ENCODE measurements at places on chromosomes 7 and 10.

DNA sequence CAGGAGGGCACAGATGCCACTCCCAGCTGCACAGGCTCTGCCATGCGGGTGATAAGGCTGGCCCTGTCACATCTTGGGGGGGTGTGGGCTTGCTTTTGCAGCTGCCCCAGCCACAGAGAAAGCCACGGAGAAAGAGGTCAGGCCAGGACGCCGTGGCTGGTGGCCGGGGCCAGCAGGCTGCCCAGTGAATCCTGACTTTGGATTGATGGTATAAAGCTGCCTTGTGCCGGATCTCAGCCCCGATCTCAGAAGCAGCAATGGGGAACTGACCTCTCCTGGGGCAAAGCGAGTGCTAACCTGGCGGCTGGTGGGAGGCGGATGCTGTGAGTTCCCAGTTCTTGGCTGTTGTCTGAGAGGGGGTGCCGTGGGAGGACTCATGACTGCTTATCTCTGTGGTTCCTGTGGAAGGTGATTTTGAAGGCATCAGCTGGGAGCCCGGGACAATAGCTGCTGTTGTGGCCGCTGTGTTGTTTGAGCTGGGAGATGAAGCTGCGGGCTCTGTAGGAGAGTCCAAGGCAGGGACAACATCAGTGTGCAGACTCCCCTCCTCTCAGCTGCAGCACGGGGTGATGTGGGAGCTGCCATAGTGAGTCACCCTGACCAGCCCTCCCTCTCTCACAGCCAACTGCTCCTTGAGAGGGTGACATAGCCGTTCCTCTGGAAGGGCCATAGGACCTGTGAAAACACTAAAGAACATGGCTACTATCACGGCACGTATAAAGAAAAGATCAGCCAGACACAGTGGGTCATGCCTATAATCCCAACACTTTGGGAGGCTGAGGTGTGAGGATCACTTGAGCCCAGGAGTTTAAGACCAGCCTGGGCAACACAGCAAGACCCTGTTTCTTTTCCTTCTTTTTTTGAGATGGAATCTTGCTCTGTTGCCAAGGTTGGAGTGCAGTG, 17.0 kb downstream of the IL15RA start:
- DNase-seq = no peak

GRCh38 chr7:24842449-24843241, 85.4 kb upstream of the GSDME start:
- no peak for DNase-seq

DNA sequence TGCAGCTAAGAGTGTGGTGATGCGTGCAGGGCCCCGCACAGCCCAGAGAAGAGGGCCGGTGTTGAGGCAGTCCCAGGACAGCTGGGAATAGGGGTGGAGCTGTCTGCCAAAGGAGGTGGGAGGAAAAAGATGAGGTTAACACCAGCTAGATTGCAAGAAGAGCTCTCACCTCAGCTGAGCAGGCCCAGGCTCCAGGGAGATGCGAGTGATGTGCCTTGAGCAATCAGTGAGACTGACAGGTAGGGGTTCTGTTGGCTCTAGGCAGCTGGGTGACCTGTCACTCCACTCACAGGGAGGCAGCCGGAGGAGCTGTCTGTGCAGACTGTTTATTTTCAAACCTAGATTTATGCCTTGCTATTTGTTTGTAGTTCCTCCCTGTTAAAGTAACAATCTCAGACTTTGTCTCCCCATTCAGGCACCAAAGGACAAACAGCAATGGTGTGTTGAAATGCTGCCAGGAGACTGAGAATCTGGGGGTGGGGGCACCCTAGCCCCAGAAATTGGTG, 205.1 kb upstream of the CXCL12 start:
- DNase-seq = no peak

DNA sequence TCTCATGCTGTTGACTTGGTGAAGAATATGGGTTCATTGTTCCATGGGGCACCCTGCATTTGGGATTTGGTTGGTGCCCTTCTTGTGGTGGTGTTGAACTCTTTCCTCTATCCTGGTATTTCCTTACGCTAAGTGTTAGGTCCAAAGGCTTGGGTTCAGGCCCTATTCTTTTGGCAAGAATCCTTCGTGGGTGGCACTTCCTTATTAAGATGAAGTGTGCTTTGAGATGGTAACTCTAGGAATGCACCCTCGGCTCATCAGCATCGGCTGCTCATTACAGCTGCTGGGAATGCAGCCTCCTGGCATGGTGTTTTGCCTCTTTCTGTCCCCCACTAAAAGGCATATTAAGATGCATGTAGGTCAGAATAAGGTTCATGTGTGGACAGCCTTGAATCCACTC, 380.7 kb downstream of the RPS24 start:
- no peak for DNase-seq

DNA sequence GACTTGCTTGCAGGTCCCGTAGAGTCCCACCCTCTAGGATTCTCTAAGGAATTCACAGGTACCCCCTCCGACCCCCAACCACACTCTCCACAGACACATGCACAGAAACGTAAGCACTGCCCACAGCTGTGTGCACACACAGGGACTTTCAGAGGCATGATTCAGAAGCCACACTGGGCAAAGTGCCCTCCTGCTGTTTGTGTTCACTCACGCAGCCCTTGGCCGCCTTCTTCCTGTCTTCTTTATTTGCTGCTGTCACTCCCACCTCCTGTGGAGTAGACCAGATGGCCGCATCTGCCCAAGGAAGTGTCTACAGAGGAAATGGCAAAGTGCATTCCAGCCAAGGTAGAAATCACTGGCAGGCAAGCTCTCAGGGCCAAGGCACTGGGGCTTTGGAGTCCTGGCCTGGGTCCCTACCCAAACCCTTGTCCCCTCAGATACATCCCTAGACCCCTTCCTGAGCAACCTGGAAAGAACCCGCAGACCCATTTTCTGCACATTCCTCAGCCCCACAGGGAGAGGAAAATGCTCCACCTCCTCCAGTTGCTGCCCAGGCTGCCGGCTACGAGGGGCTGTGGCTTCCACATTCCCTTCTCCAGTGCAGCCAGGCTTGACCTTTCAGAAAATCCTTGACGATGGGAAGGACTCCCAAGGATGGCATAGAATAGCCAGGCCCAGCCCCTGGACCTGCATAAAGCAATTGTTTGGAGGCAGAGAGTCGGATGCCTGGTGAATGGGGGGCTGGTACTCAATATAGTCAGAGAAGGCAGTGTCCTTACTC, 21.6 kb upstream of the GIMAP8 start:
- no peak for DNase-seq

GRCh38 chr10:124918191-124918830, 23.6 kb upstream of the ZRANB1 start:
- no peak for DNase-seq
